Muscle of arm (tissue), 14 donors: ENCODE measurements at places on chromosomes 2 and 18. TPM values are rescaled to one million over a fixed set of nuclear protein-coding genes. Genes with fewer than 3 reads are reported as not detected.
A peak's percentile ranks its signal among the peaks of the same experiment; 100 is the strongest.

The VWC2L gene
- not detected for polyA plus RNA-seq

The TRAPPC12 gene
- polyA plus RNA-seq, result not detected

The GPR39 gene
- 0.26 TPM for polyA plus RNA-seq

GRCh38 chr2:212975333-212975732, 176.1 kb downstream of the IKZF2 start:
- DNase-seq, result no peak

- DNase-seq, result no peak
Measured at GRCh38 chr2:149894760-149895159, 307.2 kb upstream of the MMADHC start.

- peak; percentile 78 for DNase-seq
Measured at GRCh38 chr2:151983221-151983620, 115.6 kb downstream of the CACNB4 start.

- DNase-seq, result no peak
Measured at GRCh38 chr2:6958616-6959235, 41.5 kb downstream of the RNF144A start.
